Endothelial cell (in vitro differentiated cells): ENCODE measurements at places on chromosomes 4 and X.

DNA sequence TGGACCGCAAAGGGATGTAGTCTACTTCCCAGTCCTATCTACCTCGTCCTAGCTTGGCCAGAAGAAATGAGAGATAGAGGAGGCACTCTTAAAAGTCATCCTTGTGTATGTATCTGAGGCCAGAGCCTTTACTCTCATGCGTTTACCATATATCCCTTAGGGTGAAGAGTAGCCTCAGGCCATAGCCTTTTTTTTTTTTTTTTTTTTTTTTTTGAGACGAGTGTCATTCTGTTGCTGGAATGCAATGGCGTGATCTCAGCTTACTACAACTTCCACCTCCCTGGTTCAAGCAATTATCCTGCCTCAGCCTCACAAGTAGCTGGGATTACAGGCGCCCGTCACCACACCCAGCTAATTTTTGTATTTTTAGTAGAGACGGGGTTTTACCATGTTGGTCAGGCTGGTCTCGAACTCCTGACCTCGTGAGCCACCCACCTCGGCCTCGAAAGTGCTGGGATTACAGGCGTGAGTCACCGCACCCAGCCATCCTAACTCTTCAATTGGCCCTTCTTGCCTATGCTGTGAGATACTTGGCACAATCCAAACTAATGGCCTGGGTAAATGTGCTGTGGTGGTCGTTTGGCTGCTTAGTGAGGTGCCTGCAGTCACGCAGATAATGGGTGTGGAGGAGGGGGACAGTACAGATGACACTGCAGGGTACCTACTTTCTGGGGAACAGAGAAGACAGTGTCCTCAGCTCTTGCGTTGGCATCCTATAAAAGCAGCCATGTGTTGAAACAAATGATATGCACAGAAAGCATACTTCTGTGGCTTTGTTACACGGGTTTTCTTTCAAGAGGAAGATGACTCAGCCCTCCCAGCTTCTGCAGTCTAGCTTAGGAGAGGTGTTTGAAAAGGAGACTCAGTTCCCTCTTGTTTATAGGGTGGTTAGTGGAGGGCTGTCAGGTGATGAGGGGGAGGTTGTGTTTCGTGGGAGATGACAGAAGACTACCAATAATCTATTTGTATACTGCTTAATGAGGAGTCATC is 10.4 kb upstream of the DGAT2L6 start:
- DNase-seq = no peak

DNA sequence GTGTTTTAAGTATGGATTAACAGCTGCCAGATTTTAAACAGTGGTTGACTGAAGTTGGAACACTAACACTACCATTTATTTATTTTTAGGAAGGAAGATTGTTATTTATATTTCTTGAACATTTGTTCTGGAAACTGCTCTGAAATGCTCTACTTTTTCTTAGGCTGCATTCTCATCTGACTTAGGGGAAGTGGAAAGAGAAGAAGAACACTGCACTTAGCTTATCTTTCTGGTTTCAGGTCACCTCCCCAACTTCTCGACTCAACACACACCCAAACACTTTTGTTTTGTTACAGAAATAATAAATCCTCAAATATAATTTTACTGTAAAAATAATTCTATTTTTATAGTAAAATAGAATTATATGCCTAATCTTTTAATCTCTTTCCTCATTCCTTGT is 18.6 kb downstream of the BLTP1 start:
- DNase-seq = no peak

- DNase-seq = no peak
Observed at GRCh38 chrX:117854806-117855205, 261.8 kb downstream of the KLHL13 start.

DNA sequence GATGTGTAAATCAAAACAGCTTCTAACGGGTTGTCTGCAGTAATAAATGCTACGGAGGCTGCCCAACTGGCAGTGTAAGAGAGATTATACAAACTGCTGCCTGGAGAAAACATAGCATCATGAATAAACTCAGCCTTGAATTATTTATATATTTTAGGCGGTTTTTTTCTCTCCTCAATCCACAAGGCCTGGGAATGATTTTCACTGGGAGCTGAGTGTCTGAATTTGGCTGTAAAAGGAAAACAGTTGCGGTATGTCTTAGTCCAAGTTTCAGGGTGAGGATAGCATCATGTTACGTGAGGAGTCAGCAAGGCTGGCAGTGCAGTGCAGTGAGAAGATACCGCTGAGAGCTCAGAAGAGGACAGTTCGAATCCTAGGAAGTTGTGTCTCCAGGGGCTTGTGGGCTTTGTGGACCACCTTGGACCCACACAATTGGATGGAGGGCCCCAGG is 291.5 kb upstream of the BOD1L1 start:
- DNase-seq = no peak

DNA sequence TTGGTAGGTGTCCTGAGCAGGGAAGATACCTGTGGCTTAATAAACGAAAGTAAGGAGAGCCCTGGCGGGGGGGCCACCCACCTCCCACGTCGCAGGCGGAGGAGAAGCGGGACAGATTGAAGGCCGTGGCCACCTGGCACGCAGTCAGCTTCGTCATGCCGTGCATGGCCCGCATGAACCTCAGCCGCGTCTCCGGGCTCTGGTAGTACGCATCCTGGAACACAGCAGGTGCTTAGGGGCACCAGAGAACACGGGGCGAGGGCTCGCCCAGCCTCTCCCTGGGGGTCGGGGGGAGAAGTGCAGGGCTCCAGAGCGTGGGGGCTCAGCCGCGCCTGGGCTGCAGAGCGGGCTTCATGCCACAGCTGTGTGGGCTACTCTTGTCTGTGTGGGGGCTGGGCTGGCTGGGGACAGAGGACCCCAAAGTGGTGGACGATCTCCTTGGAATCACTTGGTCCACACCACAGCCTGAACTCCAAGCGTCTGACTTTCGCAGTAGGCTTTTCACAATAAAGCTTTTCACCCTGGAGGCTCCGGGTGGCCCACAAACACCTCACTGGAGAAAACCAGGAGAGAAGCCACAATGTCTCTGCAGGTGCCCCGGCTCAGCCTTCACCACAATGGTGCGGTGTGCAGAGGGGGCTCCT is 27.1 kb upstream of the SLC25A6 start:
- DNase-seq = no peak

GRCh38 chr4:105014234-105014633 is 132.4 kb upstream of the TET2 start:
- no peak for DNase-seq

GRCh38 chr4:143355540-143356217 is 19.0 kb downstream of the GAB1 start:
- DNase-seq = no peak

GRCh38 chr4:71872767-71873415 is 89.0 kb upstream of the GC start:
- DNase-seq = no peak

- DNase-seq = no peak
Observed at GRCh38 chrX:15418041-15418706, 34.0 kb upstream of the VEGFD start.

DNA sequence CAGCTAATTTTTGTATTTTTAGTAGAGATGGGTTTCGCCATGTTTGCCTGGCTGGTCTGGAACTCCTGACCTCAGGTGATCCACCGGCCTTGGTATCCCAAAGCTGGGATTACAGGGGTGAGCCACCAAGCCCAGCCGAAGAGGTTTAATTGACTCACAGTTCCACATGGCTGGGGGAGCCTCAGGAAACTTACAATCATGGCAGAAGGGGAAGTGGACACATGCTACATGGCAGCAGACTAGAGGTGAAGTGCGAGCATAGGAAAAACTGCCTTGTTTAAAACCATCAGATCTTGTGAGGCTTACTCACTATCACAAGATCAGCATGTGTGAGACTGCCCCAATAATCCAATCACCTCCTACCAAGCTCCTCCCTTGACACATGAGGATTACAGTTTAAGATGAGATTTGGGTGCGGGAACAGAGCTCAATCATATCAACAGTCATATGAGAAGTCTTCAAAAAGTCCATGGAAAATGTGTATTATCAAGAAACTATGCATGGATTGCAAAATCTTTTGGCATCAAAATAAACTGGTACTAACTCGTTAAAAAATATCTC is 25.8 kb upstream of the RPL39 start:
- no peak for DNase-seq

DNA sequence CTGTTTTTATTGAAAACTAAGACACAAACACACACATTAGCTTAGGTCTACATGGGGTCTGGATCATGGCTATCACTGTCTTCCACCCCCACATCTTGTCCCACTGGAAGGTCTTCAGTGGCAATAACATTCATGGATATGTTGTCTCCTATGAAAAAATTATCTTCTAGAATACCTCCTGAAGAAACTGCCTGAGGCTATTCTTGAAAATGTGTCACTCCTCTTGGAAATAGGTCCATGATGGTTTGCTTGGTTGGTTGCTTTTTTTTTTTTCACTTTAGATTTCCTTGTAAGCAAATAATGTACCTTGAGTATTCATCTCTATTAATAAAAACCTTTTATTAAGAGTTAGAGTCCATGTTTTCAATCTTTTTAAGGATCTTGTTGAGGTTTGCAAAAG is 195.3 kb upstream of the PDE5A start:
- no peak for DNase-seq

GRCh38 chrX:37905436-37906147 is 58.2 kb upstream of the DYNLT3 start:
- peak; percentile 20 for DNase-seq

DNA sequence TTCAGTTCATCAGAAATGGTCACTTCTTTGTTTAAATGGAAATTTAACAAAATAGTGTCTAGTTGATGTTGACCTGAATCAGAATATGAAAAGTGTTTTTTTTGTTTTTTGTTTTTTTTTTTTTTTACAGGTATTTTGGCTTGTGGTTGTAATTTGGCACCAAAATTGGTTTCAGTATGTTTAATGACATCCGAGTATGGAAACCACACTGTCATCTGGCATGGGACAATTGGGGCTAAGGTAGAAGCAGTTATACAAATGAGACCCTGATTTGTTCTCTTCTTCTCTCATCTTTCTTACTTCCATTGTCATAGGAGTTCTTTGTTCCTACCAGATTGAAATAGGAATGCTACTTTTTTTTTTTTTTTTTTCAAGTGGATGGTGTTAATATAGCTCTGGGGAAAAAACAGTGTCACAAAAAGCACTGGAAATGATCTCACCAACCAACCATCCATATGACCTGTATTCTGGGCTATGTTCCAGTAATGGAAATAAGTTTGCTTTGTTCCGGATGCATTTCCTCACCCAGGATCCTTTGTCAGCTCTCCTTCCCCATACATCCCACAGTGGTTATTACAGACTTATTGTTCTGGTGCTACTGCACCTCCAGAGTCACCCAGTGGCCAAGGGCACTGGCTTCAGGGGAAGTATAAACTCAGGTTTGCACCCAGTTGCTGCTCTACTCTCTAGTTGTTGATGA is 95.8 kb downstream of the ATXN3L start:
- DNase-seq = no peak

DNA sequence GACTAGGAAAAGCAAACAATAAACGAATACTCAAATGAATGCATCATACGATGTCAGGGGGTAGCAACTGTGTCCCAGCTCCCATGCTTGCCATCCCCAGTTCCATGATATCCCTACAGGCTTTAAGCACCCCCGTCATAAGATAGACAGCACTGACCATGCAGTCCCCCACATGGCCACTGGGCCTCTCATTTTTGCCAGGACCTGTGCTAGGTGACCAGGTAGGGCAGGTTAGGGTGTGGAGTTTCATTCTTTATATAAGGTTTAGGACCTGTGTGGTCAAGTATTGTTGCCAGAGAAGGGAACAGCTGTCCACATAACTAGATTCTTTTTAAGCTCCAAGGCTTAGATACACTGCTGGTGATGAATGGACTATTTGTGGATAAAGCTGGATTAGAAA is 9.7 kb downstream of the PPEF2 start:
- peak; percentile 20 for DNase-seq

- DNase-seq = peak; percentile 25
Observed at GRCh38 chrX:118115953-118116712, 477 bp downstream of the KLHL13 start.

DNA sequence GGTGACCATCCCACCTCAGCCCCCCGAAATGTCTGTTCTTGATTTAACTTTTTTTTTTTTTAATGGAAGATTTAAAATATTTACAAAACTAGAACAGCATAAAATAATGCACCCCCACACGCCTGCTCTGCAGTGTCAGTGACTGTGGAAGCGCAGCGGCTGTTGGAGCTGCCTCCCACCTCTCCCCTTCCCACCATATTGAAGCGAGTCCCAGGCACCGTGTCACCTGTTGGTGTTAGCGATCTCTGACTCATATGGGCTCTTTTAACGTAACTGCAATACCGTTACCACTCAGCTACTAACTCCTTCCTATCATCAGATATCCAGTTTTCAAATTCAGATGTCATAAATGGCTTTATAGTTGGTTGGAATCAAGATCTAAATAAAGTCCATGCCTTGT is 17.1 kb upstream of the TADA2B start:
- no peak for DNase-seq

DNA sequence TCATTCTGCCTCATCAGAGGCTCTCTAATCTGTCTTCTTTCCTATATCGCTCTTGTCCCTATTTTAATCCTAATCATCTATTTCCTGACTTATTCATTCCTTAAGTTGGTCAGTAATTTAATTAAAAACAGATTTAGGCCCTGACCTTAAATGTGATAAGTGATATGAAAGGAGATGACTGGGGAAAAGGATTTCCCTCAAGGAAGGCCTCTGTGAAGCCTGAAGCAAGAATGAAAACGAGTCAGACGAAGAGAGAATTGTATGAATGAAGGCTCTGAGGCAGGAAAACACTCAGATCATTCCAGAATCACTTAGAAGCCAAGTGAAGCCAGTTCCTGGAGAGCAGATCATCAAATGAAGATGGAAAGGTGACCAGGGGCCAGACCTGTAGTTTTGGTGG is 22.1 kb downstream of the PKD2 start:
- no peak for DNase-seq

- DNase-seq = no peak
Observed at GRCh38 chr4:99965674-99966350, 15.7 kb upstream of the H2AZ1 start.

- DNase-seq = no peak
Observed at GRCh38 chrX:132501606-132502005, 12.8 kb upstream of the MBNL3 start.

GRCh38 chr4:48774760-48775710 is 5.0 kb downstream of the FRYL start:
- no peak for DNase-seq

GRCh38 chrX:70453024-70453618 is 8.5 kb downstream of the DLG3 start:
- no peak for DNase-seq

- no peak for DNase-seq
Observed at GRCh38 chr4:108399610-108400265, 220.6 kb upstream of the RPL34 start.

DNA sequence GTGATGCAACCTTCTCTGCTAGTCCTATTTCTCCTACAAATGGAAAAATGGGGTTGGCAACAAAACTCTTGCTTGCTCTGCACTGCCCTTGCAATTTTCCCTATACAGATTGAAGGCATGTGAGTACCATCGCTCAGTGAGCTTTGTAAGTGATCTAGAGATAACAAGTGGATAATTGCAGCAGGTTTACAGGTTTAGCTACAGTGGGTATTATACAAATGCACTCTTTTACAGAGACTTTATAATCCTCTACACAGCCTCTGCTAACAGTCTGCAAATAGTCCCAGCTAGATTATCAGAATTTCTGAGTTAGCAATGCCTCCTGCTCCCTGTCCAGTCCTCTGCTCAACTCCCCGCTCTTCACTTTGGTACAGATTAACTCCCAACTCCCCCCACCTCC is 11.1 kb downstream of the LEF1 start:
- DNase-seq = no peak

GRCh38 chr4:168656946-168657473 is 160.2 kb downstream of the PALLD start:
- DNase-seq = no peak

GRCh38 chr4:71095545-71095944 is 102.1 kb downstream of the DCK start:
- no peak for DNase-seq
